ENCODE measurements at places on chromosomes 3 and 15.
A peak's percentile ranks its signal among the peaks of the same experiment; 100 is the strongest.

GRCh38 chr3:15924914-15925313 is 127.1 kb upstream of the ANKRD28 start:
- no peak for DNase-seq

DNA sequence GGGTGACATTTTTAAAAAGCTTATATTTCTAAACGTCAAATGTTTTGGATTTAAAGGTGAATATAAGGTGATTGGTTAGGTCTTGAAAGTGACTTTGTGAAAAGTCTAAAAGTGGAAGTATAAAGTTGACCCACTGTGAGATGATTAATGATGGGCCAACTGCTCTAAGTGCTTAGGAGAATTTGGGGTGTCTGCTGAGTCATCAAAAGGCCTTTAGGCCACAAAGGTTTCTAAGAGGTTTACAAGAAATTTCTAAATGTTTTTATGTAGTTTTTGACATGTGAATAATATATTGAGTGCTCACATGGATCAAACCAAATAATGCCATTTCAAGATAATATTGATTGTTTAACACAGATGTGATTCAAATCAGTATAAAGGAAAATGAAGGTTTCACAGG is 39.2 kb upstream of the SLC2A2 start:
- DNase-seq: no peak

DNA sequence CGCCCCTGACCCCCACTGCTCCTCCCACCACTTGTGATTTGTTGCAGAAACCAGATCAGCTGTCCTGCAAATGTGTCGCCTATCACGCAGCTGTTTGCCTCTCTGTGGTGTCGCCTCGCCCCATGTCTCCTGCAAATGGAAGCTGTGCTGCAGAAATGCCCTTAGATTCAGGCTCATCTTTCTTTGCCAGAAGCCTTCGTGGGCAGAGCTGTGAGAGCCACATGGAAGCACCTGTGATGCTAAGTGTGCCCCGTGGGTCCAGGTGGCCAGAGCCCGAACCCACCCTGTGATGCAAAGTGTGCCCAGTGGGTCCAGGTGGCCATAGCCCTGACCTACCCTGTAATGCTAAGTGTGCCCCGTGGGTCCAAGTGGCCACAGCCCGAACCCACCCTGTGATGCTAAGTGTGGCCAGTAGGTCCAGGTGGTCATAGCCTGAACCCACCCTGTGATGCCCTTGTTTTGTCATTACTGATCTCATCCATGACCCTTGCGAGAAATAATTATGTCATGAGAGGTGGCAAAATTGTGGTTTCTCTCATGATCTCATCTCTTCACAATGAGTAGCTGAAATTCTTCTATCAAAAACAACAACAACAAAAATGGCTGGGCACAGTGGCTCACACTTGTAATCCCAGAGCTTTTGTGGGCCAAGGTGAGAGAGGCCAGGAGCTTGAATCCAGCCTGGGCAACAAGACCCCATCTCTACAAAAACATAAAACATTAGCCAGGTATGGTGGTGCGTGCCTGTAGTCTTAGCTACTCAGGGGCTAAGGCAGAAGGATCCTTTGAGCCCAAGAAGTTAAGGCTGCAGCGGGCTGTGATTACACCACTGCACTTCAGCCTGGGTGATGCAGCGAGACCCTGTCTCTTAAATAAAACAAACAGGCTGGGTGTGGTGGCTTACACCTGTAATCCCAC is 187.4 kb downstream of the GOLGA6L6 start:
- DNase-seq: peak; percentile 22

GRCh38 chr3:146154995-146155394 is 6.0 kb downstream of the PLOD2 start:
- no peak for DNase-seq

Measured in dorsolateral prefrontal cortex (tissue), 122 donors.